ENCODE measurements at places on chromosomes 1 and 21.

GRCh38 chr1:198492872-198493271 lies 47.6 kb downstream of the ATP6V1G3 start:
- DNase-seq = no peak

GRCh38 chr1:27032119-27032461 lies 19.4 kb upstream of the TENT5B start:
- no peak for DNase-seq

DNA sequence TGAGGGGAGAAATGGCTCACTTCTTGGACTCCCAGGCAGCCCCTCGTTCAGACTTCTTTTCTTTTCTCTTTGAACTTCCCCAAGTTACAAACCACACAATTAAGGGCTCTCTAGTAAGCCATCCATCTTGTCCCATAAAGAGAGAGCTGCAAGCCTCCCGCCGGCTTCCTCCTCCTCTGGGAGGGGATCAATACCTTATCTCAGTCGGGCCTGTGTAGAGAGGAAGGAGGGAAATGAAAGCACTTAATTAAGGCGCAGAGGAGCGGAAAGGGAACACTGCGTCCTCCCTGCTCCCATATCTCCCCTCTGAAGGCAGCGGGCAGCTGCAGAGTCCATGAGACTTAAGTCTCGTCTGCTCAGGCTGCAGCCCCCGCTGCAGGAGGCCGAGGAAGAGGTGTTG lies 112.6 kb upstream of the CSF3R start:
- DNase-seq = no peak

DNA sequence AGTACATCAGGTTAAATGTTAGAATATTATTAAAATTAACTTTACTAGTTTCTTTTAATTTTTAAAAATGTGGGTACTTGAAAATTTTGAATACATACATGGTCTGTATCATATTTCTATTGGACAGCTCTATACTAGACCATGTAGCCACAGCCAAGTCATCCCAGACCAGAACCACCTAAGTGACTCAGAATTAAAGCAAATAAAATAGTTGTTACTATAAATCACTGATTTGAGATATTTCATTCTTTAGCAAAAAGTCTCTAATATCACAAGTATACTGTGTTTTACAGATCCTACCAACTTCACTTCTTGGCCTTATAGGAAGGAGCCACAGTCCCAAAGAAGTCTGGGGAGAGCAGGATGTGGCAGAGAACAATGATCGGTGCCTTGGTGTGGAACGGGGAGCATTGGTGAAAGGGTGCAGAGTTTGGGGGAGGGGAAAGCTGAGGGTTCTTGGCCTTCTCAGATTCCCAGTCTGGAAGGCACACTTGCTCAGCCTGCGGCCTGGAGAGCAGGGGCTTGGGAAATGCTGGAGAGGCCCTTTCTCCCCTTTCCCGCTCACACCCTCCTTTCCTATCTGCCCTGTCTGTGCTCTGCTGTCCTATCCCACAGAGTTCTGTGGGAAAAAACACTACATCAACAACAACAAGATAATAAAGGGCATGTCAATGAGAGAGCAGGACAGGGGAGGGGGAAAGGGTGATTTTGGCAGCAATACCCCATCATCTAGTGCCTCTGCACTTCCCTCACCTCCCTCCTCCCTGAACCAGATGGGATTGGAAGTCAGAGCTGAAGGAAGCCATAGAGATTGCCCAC lies 122.1 kb downstream of the NGF start:
- DNase-seq = no peak

DNA sequence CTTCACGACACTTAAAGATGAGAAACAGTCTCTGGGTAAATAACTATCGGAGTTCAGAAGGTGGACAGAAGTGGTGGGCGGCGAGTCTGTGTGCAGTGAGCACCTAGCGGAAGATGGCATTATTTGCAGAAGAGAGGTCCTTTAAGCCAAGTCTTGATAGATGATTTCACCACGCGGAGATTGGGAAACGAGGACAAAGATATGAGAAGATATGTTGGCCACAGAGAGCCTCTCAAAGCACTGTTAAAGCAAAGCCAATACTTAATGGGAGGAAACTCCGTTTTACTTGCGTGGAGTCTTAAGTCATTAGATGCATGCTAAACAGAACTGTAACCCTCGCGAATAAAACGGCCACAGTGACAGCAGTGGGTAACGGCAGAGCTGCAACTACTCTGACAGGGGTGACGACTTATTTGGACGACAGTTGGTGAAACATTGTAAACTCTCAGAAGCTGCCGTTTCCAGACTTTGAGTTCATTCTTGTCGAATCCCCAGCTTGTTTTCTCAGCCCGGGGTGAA lies 577 bp upstream of the CEP350 start:
- no peak for DNase-seq

GRCh38 chr1:53442299-53442698 lies 16.9 kb upstream of the DMRTB1 start:
- no peak for DNase-seq

DNA sequence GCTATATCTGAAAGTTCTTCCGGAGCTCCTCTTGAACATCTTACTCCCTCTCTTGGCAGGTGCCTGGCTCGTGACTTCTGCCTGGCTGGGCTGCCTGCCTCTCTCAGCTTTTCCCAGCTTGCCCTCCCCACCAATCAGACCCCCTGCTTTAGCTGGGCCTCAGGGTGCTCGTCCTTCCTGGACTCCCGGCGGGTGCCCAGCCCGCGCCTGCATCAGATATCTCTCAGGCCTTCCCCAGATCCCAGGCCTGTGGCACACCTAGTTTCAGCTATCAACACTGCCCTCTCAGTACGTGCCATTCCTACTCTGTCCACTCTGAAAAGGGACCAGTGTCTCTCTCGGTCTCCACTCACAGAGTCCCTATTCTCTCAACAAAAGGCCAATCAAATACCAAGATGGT lies 96.5 kb upstream of the CLDN14 start:
- no peak for DNase-seq

GRCh38 chr1:41371630-41372599 lies 10.7 kb downstream of the FOXO6 start:
- DNase-seq = no peak

DNA sequence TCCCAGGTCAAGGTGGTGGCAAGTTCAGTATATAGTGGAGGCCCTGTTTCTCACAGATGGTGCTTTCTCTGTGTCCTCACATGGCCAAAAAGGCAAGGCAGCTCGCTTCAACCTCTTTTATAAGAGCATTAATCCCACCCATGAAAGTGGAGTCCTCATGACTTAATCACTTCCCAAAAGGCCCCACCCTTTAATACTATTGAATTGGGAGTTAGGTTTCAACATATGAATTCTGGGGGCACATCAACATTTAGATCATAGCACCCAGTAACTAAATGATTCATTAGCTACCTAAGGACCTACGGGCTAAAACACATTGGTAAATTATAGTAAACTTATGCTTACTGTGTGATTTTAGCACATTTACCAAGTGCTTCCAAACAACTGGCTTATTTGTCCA lies 317.9 kb downstream of the LTN1 start:
- DNase-seq = no peak

DNA sequence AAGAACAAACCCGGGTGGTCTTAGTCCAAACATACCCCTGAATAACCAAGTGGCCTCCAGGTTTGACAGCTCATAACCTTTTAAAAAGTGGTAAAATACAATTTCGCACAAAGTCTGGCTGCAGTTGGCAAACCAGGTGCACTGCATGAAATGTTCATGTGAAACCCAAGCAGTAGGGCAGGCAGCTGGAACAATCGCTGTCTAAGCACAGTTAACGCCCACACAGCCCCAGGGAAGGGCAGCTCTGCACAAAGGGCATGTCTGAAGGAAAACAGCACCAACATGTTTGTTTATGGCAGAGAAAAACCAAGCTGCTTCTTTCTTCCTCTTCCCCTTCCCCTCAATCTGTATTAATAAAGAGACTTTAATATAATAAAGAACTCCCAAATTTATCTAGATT lies 49.5 kb downstream of the KIAA1614 start:
- DNase-seq = no peak

DNA sequence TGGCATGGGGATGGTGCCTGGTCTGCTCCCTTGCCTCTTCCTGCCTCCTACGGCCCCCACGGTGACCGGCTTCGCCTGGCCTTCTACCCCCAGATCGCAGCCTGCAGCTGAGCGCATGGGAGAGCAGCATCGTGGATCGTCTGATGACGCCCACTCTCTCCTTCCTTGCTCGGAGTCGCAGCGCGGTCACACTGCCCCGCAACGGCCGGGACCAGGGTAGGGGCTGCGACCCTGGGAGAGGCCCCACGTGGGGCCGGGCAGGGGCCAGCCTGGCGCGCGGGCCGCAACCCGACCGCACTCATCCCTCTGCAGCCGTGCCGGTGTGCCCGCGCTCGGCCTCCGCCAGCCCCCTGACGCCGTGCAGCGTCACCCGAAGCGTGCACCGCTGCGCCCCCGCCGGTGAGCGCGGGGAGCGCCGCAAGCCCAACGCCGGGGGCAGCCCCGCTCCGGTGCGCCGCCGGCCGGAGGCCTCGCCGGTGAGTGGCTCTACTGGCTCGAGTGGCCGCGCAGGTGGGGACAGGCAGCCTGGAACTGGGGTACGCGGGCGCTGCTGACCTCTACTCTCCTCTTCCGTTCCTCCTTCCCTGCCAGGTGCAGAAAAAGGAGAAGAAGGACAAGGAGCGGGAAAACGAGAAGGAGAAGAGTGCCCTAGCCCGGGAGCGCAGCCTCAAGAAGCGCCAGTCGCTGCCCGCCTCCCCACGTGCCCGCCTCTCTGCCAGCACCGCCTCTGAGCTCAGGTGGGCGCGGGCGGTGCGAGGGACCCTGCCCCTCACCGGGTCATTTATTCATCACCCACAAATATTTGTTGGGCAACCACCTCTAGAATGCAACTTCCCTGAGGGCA lies 20.4 kb downstream of the MAP7D1 start:
- DNase-seq = no peak

DNA sequence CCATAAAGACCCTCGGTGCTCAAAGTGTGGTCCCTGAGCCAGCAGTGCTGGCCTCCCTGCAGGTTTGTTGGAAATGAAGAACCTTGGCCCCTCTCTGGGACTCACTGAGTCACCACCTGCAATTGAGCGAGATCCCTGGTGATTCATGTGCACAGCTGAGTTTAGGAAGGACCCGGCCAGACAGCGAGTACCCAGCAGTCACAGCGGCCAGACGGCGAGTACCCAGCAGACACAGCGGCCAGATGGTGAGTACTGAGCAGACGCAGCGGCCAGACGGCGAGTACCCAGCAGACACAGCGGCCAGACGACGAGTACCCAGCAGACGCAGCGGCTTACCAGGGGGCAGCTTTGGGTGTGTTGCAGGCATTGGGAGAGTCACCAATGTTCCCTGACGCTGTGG lies 123.8 kb downstream of the PRDM16 start:
- DNase-seq = no peak

GRCh38 chr1:17669866-17670451 lies 85.2 kb upstream of the ACTL8 start:
- no peak for DNase-seq

DNA sequence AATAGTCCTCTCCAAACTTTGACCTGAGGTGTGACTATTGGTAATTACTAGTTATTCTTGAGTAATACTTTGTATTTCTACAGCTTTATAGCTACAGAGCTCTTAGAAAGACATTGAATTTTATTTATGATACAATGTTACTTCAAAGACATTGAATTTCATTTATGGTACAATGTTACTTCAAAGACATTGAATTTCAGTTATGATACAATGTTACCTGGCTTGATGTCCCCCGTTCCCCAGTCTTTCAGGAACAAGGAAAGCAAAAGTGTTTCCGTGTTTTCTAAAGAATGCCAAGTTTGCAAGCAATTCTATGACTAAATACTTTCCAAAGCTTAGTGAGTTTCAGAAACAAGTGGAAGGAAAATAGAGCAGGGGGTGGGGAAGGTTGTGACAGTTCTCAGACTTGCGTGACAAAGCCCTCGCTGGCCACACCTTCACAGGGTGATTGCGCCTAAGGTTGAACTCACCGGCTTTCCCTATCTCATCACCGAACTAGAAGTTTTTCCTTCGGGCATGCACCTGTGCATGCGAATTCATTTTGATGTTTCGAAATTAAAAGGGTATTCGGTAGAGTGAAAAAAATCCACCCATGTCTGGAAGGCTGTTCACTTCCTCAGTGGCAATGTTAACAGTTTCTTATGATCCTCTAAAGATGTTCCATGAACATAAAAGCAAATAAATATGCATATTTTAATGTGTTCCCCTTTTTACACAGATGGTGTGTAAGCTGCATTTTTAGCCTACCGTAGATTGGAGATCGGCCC lies 909 bp upstream of the PAXBP1 start:
- DNase-seq = no peak

DNA sequence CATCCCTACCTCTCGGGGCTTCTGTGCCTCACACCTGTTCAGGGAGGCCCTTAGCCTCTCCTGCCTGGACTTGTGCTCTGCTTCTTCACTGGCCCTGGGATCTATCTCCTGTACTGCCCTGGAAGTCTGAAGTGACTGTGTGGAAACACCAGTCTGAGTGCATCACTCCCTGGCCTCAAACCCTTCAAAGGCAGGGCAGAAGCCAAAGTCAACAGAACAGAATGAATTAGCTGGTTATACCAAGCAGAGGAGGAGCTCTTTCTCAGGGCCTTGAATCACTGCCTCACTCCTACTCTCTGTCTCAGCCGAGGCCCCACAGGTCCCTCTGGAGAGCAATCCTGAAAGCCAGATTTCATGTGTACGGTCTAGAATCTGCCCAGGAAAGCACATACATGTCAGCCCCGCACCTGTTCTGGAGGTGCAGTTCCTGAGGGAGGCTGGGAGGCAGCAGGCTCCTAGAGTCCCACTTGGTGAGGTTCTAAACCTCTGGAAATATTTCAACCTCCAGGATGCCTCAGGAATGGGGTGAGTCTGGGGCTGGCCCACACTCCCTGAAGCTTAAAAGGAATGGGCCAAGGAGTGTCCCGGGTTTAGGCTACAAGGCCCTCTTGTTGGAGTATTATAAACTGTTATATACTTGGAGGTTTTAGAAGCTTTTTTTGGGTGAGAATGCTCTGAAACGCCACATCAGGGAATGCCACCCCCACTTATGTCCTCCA lies 98.3 kb downstream of the ABCA4 start:
- no peak for DNase-seq

DNA sequence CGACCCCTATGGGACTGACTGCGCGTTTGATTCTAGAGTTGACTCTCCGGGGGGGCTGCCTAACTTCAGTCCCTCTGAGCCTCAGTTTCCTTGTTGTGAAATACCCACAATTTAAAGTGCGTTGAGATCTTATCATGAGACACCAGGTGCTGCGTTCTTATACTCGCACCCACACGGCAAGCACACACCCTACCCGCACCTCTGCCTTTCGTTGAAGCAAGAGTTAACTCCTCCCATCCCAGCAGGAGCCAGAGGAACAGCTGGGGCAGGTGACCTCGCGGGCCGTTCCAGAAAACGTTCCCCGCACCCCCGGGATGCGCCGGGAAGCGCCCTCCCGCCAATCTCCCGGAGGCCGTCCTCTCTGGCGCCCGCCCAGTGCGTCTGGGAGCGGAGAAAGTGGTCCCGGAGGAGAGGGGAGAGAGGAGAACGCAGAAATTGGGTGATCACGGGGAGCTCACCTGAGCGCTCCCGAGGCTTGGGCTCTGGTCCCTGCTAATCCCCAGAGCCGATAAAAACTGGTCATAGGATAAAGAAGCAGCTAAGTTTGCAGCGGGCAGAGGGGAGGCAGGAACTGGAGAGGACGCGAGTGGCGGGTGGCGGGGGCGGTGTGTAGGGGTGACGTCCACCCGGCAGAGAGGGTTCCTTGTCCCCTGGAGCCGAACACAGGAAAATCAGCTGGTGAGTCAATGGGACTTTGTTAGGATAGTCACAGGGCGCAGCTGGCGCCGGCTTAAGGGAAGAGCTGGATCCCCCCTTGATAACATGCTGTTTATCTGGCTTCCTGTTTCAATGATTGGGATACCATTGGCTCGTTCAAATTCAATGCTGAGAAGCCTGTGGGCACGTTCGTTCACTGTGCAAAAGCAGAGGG lies 869 bp downstream of the NAV1 start:
- DNase-seq = peak; percentile 75

All from coronary artery (tissue), 2 donors.